Left renal cortex interstitium (tissue), 4 donors: ENCODE measurements at places on chromosomes 6 and 20. TPM values are rescaled to one million over a fixed set of nuclear protein-coding genes. Genes with fewer than 3 reads are reported as not detected.

PHACTR2 gene
- polyA plus RNA-seq, result 36.7 TPM

GRCh38 chr6:16436550-16436949 lies 198.2 kb downstream of the GMPR start:
- DNase-seq, result no peak

- DNase-seq, result no peak
These were observed 6.4 kb downstream of the VNN2 start for GRCh38 chr6:132751306-132751705.

WFDC5 gene
- polyA plus RNA-seq, result not detected

DNA sequence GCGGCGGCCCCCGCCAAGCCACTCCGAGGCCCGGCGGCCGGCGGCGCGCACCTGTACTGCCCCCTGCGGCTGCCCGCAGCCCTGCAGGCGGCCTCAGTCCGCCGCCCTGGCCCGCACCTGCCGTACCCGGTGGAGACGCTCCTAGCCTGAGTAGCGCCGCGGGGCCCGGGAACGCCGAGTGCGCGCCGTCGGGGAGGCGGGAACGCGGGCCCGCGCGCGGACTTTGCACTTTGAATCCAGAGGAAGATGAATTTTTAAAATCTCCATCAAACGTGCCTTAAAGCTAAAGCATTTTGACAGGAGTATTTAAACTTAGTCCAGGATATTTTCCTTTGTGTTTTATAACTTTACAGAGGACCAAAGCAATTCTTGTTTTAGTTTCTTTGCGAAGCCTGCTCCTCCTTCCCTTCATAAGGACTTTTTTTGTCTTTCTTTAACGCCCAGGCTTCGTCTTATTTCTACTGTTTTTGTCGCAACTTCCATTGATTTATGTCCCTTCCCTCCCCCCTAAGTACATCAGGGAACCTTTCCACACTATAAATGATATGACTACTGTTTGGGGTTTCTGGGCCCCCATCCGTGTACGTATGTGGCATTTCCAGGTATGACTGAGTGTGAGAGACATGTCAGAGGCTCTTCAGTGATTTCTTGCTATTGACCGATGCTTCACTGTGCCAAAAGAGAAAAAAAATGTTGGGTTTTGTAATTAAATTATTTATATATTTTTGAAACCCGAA lies 2.0 kb downstream of the FOXQ1 start:
- no peak for DNase-seq

DNA sequence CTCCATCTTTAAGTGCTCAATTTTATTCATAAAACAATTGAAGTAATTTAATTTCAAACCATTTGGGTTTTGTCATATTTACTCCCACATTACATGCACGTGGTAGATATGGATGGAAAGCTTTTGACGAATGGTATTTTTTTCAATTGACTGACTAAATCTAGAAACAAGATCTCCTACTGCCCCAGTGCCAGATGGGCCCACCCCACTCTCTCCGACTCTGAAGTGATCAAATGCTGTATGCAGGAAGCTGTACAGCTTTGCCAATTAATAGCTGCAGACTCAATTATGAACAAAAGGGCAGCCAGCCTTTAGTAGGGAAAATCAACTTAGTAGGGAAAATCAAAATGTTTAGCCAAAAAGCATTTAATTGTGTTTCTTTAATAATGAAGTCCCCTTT lies 46.2 kb downstream of the PACRG start:
- no peak for DNase-seq

LAMP5 gene
- polyA plus RNA-seq, result 7.5 TPM

DNA sequence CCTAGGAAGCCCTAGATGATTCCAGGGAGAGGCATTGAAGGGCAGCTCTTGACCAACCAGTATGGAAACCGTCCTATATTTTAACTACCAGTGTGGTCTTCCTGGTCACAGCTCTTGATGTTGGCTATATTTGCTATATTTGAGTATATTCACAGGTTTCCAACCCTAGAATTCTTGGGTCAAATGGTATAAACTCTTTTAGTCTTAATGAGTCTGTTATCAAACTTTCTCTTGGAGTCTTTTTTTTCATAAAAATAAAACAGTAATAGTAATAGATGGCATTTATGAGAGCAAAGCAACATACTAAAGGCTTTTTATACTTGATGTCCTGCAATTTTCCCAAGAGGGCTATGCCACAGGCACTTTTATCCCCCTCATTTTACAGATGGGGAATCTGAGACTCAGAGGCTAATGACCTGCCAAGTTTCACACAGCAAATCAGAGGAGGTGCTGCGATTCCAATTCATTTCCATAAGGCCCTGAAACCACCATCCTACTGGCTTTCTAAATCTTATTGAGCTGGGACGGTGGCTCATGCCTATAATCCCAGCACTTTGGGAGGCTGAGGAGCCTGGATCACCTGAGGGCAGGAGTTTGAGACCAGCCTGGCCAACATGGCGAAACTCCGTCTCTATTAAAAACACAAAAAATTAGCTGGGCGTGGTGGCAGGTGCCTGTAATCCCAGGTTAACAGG lies 217.2 kb upstream of the ZNF217 start:
- DNase-seq, result no peak

GRCh38 chr6:128754658-128755256 lies 128.2 kb upstream of the LAMA2 start:
- no peak for DNase-seq

DNA sequence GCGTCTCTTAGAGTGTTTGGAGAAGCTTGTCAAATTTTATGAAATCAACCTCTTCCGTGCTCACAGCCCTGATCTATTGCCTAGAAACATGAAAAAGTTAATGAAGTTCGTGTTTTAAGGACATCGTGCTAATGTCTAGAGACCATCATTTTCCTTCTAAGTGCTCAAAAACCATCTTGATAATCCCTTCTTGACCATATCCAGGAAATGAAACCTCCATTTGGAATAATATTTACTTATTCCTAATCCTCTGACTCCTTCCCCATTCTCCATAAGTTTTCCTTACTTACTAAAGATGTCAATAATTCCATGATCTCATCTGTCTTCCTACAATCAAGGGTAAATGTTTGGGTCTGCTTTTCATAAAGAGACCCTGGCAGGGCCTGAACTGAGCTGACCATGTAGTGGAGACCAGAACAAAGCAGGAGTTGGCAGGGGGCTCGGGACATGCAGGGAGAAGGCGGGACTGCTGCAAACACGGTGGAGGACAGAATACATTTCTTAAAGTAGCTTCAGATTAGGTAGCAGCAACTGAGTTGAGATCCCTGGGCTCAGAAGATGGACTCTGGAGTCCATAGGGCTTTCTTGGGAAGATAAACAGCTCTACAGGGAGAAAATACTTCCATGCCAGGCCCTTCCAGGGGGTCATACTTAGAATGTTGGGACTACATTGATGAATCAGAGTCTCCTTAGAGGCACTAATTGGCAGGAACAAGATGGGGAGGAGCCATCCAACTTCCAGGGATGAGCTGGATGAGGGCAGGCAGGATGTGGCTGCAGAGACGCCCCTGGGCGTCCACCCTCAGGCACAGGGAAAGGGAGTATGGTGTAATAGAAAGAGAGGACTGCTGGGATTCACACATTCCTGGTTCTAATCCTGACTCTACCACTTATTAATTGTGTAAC lies 100.7 kb downstream of the RIN2 start:
- no peak for DNase-seq

GRCh38 chr6:34011264-34011663 lies 134.6 kb downstream of the GRM4 start:
- DNase-seq, result no peak

- no peak for DNase-seq
These were observed 606.5 kb downstream of the HACE1 start for GRCh38 chr6:104253236-104253635.

DNA sequence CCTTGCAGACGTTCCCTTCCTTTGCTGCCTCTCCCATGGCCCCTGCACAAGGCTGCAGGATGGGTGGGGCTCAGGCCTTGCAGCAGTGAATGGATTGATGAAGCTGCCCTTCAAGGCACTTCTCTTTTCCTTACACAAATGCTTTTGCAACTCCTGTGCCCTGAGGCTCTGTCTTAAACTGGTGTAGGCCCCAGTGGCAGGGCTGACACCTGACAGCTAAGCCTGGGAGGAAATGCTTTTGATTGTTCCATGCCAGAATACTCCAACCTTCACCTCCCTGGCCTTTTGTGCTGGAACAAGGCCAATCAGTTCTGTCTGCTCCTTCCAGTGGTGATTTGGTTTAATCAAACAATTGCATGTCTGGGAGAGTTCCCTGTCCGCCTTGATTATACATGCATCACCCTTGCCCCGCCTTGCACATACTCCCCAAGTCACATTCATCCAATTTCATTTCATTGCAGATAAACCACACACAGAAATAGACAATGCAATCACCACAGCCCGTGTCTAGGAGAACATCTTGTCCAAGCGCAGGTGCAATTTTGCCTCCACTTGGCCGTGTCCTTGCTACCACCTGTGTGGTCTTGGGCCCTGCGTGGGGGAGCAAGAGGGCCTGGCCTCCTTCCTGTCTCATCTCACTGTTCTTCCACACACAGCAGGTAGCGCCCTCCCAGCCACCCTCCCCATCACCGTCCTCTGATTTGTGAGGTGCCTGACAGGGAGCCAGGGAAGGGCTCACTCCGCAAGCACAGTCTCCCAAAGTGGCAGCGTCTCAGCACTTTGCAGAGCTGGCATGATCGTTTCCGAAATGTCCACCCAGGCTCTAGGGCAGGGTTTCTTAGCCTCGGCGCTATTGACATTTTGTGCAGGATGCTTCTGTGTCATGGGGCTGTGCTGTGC lies 120.4 kb downstream of the CDH26 start:
- no peak for DNase-seq

- no peak for DNase-seq
These were observed 9.0 kb downstream of the CST9 start for GRCh38 chr20:23596579-23597250.

ARMH2 gene
- not detected for polyA plus RNA-seq

OR2B2 gene
- not detected for polyA plus RNA-seq

NELFE gene
- 88.5 TPM for polyA plus RNA-seq

DNA sequence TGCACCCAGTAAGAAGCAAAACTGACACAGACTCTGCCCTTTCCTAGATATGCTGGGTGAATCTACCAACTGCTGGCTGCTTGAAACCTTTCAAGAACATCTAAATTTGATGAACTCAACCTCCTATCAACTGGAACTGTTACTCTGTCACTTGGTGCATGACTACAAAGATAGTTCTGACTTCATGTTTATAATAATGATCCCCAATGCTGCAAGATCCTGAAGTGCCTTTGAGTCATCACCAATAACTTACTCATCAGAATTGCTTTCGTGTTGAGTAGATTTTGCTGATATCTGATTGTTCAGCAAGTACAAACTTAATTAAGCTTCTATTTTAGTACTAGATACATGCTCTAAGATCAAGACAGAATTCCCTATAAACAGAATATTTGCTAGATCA lies 100.2 kb upstream of the ARMC2 start:
- DNase-seq, result no peak

DNA sequence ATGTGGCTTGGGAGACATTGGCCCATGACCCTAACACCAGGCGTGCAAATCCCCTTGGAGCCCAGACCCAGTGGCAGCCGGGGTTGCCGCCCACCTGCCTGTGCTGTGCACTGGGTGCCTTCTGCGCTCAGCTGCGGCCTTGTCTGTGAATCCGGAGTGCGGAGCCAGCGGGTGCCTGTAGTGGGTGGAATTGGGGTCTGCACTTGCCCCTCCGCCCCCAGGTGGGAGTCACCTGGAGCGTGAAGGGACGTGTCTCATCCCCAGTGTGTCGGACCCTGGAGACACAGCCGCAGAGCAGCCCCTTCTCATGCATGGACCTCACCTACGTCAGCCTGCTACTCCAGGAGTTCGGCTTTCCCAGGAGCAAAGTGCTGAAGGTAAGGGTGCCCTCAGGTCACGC lies 22.9 kb upstream of the PYGB start:
- no peak for DNase-seq

TNFAIP3 gene
- 8.1 TPM for polyA plus RNA-seq

TUBB1 gene
- 2.6 TPM for polyA plus RNA-seq

- no peak for DNase-seq
These were observed 18.3 kb upstream of the NHSL1 start for GRCh38 chr6:138517635-138518034.

DNA sequence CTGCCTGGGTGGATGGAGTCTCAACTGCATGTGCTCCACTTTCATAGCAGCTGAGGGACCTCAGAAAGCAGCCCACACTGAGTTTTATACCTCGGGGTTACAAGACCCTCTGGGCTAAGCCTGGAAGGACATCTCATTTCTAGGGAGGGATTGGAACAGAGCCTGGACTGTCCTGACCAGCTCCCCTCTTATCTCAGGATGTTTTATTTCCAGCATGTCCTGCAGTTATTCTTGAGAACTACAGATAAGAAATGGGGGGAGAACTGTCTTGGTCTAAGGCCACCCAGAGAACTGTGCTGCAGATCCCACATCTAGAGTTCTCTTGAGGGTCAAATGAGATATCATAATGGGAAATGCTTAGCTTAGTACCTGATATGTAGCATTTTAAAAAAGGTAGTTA lies 97.3 kb upstream of the CHD6 start:
- DNase-seq, result no peak

GRCh38 chr6:85679445-85680123 lies 36.9 kb upstream of the SYNCRIP start:
- no peak for DNase-seq

GRCh38 chr20:11777387-11778205 lies 140.1 kb upstream of the BTBD3 start:
- DNase-seq, result no peak

DNA sequence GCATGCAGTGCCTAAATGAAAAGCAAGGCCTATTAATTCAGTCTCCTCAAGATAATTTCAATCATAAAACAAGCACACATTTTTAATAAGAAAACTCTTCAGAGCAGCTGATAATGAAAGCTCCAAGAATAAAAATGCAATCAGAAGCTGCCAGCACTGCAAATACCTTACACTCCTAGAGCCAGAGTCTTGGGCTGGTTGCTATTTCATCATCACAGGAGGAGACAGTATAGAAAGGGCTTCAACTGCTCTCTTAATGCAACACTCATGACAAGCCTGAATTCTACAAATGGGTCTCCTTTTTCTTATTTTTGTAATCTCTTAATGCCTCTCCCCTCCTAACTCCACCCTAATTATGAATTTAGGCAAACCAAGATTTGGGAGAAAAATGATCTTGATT lies 11.2 kb upstream of the MC3R start:
- DNase-seq, result no peak

FLRT3 gene
- 137 TPM for polyA plus RNA-seq

- no peak for DNase-seq
These were observed 71.4 kb upstream of the PRSS16 start for GRCh38 chr6:27176096-27176495.

GRCh38 chr6:17884498-17885478 lies 102.6 kb downstream of the KIF13A start:
- DNase-seq, result no peak

DNA sequence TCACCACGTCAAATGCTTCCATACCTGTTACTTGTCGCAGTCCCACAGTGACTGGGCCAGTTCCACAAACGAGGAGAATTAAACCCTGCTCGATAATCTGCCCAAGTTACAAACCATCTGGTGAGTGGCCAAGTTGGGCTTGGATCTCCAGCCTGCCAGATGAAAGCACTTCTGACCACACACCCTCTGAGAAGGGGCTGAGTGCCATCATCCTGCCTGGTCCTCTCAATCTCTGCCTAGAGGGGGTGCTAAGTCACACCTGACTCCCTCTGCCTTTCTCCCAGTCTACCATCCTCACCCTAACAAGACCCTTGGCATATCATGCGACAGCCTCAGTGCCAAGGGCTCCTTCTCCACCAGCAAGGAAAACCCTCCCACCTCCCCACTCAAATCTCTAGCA lies 15.8 kb downstream of the RRP36 start:
- DNase-seq, result no peak

GRCh38 chr20:48702455-48702913 lies 125.3 kb downstream of the PREX1 start:
- no peak for DNase-seq
